ENCODE measurements at places on chromosomes 1 and 21. TPM values are rescaled to one million over a fixed set of nuclear protein-coding genes. Genes with fewer than 3 reads are reported as not detected.

DNA sequence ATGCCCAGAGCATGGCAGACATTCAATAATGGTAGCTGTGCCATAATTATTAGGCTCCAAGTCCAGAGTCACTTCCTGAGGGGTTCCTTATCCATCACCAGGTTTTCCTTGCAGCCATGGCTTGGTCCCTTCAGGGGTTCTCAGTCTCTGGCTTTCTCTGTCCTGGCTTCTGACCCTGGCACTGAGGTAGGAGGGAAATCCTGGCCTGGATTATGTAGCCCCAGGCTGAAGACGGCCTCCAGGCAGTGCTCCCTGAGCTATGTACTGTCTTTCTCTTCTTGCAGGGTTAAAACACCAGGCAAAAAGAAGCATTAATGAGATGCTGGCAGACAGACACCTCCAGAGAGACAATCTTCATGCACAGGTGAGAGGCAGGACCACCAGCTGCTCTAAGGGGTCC lies 9.5 kb upstream of the PADI3 start:
- H3K4me3 ChIP-seq, result no peak overlapping the region
- no peak for DNase-seq
- H3K4me1 ChIP-seq, result peaks cover 4% of the 10 kb centered on the region
- H3K27me3 ChIP-seq, result peaks cover 9% of the 10 kb centered on the region
- no peaks in the 10 kb centered on the region for H3K36me3 ChIP-seq

GRCh38 chr1:180255536-180256340 lies 25.7 kb downstream of the LHX4 start:
- peaks cover 3% of the 10 kb centered on the region for H3K36me3 ChIP-seq
- no peak overlapping the region for H3K4me3 ChIP-seq
- no peak overlapping the region for H3K27ac ChIP-seq
- H3K4me1 ChIP-seq, result peaks cover 9% of the 10 kb centered on the region
- DNase-seq, result no peak
- H3K27me3 ChIP-seq, result peaks cover 71% of the 10 kb centered on the region

DNA sequence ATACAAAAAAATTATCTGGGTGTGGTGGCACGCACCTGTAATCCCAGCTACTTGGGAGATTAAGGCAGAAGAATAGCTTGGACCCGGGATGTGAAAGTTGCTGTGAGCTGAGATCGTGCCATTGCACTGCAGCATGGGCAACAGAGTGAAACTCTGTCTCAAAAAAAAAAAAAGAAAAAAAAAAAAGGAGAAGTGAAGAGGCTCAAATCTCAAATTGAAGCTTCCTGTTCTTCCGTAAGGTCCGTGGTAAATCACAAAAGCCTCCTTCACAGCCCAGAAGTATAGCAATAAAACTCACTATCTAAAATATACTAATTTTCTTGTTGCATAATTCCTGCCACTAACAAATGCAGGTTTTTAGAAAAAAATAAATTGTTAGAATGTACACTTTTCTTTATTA lies 498.2 kb upstream of the BRINP3 start:
- H3K27ac ChIP-seq, result no peak overlapping the region
- H3K4me1 ChIP-seq, result no peaks in the 10 kb centered on the region
- H3K27me3 ChIP-seq, result no peaks in the 10 kb centered on the region
- no peak overlapping the region for H3K4me3 ChIP-seq
- no peak for DNase-seq

DNA sequence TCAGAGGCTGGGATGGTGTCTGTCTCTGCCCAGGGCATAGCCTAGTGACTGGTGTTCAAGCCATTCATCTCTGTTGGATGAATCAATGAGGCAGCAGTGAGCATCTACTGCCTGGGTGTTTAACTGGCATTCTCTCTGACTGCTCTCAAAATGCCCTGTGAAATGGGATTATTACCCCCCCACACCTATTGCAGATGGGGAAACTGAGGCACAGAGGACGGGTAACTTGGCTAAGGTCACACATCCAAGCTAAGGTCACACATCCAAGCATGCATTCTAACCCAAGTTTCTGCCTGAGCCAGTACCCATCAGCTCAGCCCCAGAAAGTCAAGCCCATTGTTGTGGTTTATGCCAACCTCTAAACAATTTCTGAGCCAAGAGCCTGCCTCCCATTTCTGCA lies 5.0 kb downstream of the TTC39A start:
- DNase-seq, result no peak
- H3K27ac ChIP-seq, result no peak overlapping the region
- peaks cover 2% of the 10 kb centered on the region for H3K4me1 ChIP-seq
- no peak overlapping the region for H3K4me3 ChIP-seq
- H3K27me3 ChIP-seq, result peaks cover 37% of the 10 kb centered on the region
- peaks cover 4% of the 10 kb centered on the region for H3K36me3 ChIP-seq

GRCh38 chr1:10046356-10047085 lies 13.8 kb downstream of the UBE4B start:
- peaks cover 2% of the 10 kb centered on the region for H3K36me3 ChIP-seq
- no peak overlapping the region for H3K4me3 ChIP-seq
- no peaks in the 10 kb centered on the region for H3K27me3 ChIP-seq
- DNase-seq, result no peak

DNA sequence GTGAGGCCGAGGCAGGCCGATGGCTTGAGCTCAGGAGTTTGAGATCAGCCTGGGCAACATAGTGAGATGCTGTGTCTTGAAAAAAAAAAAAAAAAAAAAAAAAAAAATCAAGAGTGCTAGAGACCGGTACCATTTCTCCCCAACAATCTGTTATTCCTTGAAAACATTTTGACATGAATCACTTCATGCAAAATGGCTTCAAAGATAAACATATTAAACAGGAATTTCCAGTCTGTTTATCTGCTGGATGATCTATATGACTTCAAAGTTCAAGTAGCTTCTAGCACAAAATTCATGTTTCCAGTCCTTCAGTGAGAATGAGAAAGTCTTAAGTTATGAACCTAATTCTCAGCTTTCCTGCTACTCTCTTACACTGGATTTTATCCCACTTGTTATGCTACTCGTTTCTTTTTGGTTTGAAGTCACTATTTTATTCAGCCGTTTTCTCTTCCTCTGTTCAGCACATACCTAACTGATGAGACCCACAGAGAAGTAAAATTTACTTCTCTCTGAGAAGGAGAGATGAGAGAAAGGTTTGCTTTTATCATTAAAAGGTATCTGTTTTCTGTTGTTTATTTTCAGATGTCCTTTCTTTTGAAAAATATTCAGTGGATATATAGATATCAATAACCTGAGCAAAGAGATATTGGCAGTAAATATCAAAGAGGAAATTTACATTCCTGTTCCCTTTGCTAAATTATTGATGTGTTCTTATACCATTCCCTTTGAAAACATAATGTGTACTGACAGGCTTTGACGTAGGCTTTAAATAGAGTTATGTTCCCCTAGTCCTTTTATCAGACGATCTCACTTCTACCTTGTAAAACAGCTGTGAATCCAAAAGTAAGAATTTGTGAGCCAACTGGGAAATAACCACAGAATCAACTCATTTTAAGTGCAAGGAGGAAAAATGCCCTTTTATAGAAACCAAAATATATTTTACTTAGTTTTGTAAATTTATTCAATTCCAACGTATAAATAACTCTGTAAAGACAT lies 38.2 kb downstream of the CD46 start:
- H3K27ac ChIP-seq, result no peak overlapping the region
- H3K36me3 ChIP-seq, result no peaks in the 10 kb centered on the region
- H3K4me1 ChIP-seq, result peaks cover 2% of the 10 kb centered on the region
- no peak overlapping the region for H3K4me3 ChIP-seq
- H3K27me3 ChIP-seq, result no peaks in the 10 kb centered on the region
- DNase-seq, result no peak

- DNase-seq, result no peak
- no peak overlapping the region for H3K27ac ChIP-seq
- H3K36me3 ChIP-seq, result no peaks in the 10 kb centered on the region
- H3K4me3 ChIP-seq, result no peak overlapping the region
Measured at GRCh38 chr1:198141668-198142351, 15.0 kb upstream of the NEK7 start.

DNA sequence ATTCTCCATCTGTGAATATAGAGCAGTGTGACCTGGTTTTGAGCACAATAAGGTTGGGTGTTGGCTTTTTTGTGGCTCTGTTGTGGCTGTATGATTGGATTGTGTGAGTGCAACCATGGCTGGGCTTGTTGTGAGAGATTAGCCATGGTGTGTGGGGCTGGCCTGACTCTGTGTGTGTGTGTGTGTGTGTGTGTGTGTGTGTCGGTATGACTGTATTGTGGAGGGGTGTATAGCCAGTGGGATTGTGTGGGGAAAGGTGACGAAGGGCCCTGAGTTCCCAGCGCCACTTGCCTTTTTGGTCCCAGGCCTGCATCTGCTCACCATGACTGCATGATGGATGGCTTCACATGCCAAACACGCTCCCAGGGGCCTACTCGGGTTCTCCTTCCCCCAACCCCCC lies 5.9 kb upstream of the SLC6A9 start:
- H3K27me3 ChIP-seq, result peaks cover 5% of the 10 kb centered on the region
- H3K4me1 ChIP-seq, result peaks cover 15% of the 10 kb centered on the region
- peak overlapping the region; percentile 74 for H3K27ac ChIP-seq
- H3K36me3 ChIP-seq, result no peaks in the 10 kb centered on the region

DNA sequence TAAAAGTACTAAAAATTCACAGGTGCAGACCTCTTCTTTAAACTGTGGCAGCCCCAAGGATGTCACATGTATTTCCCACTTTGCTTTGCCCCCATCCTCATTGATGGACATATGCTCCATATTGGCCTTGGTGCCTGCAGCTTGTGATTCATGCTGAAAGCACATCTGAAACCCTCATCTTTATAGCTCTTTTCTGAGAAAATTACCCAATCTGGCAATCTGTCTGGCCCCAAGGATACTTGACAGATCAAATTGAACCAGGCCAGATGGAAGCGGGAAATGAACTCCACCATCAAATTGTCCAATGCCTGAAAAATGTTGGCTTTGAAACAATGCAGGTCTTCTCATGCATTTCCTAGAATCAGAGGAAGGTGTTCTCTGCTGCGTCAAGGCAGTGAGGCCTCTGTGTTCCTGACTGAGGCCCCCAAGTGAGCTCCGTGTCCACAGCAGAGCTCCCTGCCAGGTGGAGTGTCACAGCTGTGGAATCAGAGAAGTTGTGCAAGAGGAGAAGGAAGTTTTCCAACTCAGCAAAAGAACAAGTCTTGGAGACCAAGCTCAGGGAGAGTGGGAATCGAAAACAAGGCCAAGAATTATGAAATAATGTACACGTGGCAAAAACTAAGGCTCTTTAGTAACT lies 323.7 kb downstream of the PLPP3 start:
- no peak overlapping the region for H3K4me3 ChIP-seq
- H3K4me1 ChIP-seq, result no peaks in the 10 kb centered on the region
- H3K27ac ChIP-seq, result no peak overlapping the region
- DNase-seq, result no peak
- H3K36me3 ChIP-seq, result no peaks in the 10 kb centered on the region

DNA sequence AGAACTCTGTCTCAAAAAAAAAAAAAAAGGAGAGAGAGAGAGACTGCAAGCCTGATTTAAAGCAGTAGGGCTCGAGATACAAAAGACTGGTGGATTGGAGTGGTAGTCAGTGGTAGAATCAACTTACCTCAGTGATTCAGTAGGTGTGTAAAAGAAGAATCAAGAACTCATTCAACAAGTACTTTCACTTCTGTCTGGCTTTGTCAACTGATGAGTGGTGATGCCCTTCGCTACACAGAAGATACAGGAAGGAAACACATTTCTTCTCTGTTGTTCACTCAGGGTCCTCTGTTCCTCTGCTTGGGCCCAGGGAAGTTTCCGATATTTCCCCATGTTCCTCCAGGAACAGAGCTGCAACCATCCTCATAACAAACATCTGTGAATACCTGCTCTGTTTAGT lies 68.6 kb upstream of the COG2 start:
- no peak overlapping the region for H3K4me3 ChIP-seq
- H3K36me3 ChIP-seq, result no peaks in the 10 kb centered on the region
- H3K4me1 ChIP-seq, result no peaks in the 10 kb centered on the region

GRCh38 chr1:24105368-24106160 lies 6.4 kb downstream of the MYOM3 start:
- H3K36me3 ChIP-seq, result no peaks in the 10 kb centered on the region
- no peak overlapping the region for H3K4me3 ChIP-seq
- H3K27me3 ChIP-seq, result no peaks in the 10 kb centered on the region
- no peak overlapping the region for H3K27ac ChIP-seq
- peaks cover 5% of the 10 kb centered on the region for H3K4me1 ChIP-seq

- H3K36me3 ChIP-seq, result peaks cover 3% of the 10 kb centered on the region
- H3K4me1 ChIP-seq, result peaks cover 12% of the 10 kb centered on the region
- no peak overlapping the region for H3K4me3 ChIP-seq
- H3K27me3 ChIP-seq, result no peaks in the 10 kb centered on the region
- no peak overlapping the region for H3K27ac ChIP-seq
Measured at GRCh38 chr1:231027136-231027925, 12.7 kb downstream of the FAM89A start.

DNA sequence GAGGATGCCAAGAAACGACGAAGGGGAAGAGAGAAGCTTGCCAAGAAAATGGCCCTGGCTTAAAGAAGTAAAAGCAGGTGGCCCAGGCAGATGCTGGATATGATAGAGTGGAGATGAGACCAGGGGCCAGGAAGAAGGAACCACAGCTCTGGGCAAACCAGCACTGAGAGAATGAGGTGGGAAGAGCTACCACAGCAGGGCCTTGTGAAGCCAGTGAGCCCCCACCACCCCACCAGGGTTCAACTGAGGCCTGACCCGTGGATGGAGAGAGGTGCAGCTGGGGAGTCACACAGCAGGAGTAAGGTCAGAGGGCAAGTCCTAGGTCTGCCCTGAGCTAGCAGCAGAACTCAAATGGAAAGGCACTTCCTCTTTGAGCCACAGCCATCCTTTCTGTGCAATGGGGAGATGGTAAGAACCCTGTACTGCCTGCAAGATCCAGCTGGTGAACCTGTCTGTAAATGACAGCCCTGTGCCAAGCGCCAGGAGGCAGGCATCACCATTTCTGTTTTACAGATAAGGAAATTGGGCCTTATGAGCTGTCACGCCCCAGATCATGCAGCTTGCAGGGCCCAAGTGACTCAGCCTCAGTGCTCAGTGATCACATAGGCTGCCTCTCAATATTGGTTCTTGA lies 8.5 kb downstream of the SH3BGRL3 start:
- DNase-seq, result no peak
- H3K4me3 ChIP-seq, result peak overlapping the region; percentile 74
- peak overlapping the region; percentile 99 for H3K27ac ChIP-seq
- peaks cover 79% of the 10 kb centered on the region for H3K4me1 ChIP-seq
- peaks cover 7% of the 10 kb centered on the region for H3K36me3 ChIP-seq
- no peaks in the 10 kb centered on the region for H3K27me3 ChIP-seq

DNA sequence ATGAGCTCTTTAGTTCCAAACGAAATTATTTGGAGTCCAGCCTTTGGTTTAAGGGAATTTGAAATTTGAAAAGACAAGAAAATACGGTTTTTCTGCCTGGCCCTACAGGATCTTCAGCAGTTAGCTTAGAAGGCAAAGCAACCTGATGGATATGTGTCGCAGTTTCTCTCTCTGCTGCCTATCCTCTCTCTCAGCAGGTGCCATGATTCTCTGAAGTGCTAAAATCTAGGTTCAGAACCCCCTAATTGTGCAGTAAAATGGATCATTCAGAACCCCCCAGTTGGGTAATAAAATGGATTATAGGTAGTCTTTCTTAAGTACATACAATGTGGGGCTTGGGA lies 446 bp upstream of the DEPDC1 start:
- H3K4me1 ChIP-seq, result peaks cover 20% of the 10 kb centered on the region
- H3K27ac ChIP-seq, result no peak overlapping the region
- DNase-seq, result no peak
- no peaks in the 10 kb centered on the region for H3K36me3 ChIP-seq
- H3K4me3 ChIP-seq, result peak overlapping the region; percentile 90
- H3K27me3 ChIP-seq, result peaks cover 5% of the 10 kb centered on the region

Gene UBL4B
- not detected for total RNA-seq

Gene NBPF4
- not detected for total RNA-seq

Gene CR1
- total RNA-seq, result 27.6 TPM

Gene RSPH1
- total RNA-seq, result not detected

Gene HAO2
- not detected for total RNA-seq

Gene PYHIN1
- 48.1 TPM for total RNA-seq

Gene ROR1
- total RNA-seq, result not detected

Gene MPL
- total RNA-seq, result 16.6 TPM

Gene MIGA1
- total RNA-seq, result 14.7 TPM

Data from T-helper 17 cell (primary cell).